Neural progenitor cell (in vitro differentiated cells): ENCODE measurements at places on chromosomes 2 and 18.

DNA sequence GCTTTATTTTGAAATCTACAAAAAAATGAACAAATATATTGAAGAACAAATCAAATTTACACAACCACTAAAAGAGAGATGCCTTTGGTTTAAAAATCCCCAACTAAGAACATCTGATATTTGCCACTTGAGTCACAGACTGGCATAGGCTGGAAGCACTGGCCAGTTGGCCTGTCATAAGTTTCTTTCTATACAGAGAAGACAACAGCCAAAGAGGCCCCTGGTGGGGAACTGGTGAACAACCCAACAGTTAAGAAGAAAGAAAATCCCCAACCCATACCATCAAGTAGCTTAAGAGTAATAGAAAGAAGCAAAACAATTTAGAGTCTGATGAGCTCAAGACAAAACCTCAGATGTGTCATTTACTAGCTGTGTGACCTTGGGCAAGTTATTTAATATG lies 45.5 kb downstream of the OSR1 start:
- DNase-seq = peak; percentile 33

DNA sequence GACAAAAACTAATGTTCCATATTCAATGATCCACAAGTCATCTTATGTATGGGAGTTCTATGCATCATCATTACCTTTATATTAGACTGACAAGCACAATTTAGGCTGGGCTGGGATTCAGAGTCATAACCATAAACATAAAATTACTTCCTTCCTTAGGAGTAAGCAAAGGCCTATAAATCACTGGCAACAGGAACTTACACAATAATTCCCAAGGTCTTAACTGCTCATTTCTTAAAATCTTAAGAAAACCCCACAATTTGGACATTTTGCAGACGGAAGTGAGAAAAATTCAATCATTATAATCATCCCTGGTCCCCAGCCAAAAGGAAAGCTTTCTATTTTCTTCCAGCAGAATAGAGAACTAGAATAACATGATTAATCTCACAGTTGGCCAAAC lies 232.3 kb downstream of the DYM start:
- DNase-seq = no peak

GRCh38 chr2:182048088-182048487 lies 62.4 kb downstream of the PPP1R1C start:
- DNase-seq = no peak

GRCh38 chr2:119536211-119536610 lies 8.0 kb upstream of the CFAP221 start:
- DNase-seq = no peak

DNA sequence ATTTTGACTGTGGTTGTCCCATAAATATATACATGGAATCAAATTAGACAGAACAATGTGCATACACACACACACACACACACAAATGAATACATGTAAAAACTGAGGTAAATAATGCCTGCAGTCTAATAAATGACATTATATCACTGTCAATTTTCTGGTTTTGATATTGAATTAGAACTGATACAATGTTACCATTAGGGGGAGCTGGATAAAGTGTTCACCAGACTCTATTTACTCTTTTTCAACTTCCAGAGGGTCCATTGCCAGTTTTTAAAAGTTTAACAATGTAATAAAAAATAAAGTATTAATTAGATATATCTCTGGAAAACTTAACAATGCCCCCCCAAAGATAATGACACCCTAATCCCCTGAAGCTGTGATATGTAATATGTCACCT lies 1666.8 kb upstream of the TMEFF2 start:
- DNase-seq = no peak
